AG10803 (cell line): ENCODE measurements at places on chromosomes 3 and 15.
A peak's percentile ranks its signal among the peaks of the same experiment; 100 is the strongest.

GRCh38 chr3:125019271-125019670 lies 36.5 kb downstream of the HEG1 start:
- DNase-seq = no peak

GRCh38 chr3:153855772-153856171 lies 265.4 kb upstream of the ARHGEF26 start:
- DNase-seq = no peak

GRCh38 chr15:65766422-65767263 lies 25.4 kb downstream of the DENND4A start:
- no peak for DNase-seq

DNA sequence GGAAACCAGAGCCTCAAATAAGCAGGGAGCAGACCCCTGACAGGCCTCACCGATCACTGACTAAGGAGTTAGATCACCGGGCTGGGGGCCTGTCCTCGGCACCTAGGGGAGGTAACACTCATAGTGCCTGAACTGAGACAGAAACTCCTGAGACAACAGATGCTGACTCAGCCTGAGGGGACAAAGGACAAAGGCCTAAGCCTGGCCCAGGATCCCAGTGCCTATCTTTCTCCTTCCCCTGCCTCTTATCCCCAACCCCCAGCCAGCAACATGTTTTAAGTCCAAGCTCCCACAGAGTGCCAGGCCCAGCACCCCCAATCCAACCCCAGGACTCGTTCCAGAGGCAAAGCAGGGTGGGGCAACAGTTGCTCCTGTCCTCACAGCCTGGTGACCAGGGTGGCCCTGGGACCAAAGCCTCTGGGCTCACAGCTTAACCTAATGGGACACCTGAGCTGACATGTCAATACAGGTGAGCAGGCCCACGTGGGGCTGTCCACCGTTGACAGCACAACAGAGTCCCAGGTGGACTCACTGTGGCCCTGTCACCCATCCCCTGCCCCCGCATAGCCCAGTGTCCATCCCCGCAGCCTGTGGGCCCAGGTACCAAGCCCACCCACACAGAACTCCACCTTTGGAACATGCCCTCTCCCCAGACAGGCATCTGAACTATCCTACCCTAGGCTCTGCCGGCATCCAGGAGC lies 37.4 kb downstream of the ADCY5 start:
- no peak for DNase-seq

- DNase-seq = no peak
Observed at GRCh38 chr15:60191821-60192220, 187.7 kb downstream of the FOXB1 start.

- DNase-seq = no peak
Observed at GRCh38 chr3:195035345-195036202, 235.4 kb downstream of the XXYLT1 start.

DNA sequence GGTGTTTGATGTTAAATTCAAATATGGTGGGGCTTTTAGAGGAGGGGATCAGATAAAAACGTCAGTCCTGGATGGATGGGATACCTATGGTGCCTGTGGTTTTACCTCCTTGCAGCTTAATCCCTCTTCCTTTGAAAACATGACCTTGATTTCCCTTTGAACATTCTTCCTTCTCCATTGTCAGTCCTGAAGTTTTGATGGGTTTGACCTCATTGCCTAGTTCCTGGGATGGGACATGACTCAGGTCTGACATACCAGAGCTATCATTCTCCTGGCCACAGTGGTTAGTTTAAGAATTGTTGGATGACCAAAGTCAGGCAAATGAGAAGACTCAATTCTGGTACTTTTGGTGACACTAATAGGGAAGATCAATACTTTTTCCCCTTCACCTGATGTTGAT lies 87.2 kb downstream of the PRICKLE2 start:
- peak; percentile 17 for DNase-seq

GRCh38 chr3:122560680-122561079 lies 3.4 kb downstream of the PARP9 start:
- peak; percentile 60 for DNase-seq

DNA sequence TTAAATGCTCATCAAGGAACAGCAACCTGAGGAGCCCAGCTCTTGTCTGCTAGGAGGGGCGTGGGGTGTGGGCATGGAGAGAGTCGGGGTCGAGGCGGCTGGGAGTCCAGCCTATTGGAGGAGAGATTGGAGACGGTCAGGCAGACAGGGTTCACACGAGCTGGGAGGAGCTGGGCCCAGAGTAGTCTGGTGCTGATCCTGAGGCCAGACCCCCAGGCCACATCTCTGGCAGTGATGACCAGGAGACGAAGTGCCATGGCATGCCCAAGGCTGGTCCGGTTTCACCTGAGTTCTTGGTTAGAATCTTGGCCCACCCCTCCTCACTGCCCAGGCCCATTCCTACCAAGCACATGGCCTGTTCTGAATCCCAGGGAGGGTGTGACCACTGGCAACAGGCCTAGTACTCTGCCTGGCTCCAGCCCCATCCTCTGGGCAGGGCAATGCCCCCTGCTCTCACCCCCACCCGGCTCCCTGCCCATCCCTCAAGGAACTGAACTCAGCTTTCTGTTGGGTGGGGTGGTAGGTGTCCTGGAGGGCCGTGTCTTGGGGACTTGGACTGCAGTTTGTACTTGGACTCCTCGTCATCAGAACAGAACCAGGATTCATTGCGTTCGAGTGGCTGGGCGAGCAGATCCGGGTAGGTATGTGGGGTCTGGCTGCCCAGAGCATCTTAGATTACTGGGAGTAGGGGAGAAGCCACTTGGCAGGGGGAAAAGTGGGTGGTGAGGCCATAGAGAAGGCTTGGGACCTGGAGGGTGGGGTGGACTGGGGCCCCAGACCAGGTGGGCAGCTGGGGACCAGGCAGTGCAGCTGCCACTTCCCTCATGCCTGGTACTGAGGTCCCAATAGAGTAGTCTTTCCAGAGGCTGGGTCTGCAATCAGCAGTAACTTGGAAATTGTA lies 20.8 kb downstream of the SLC28A1 start:
- DNase-seq = no peak

- DNase-seq = no peak
Observed at GRCh38 chr3:114615523-114616085, 321.8 kb downstream of the TIGIT start.

GRCh38 chr3:65978116-65978515 lies 60.6 kb downstream of the MAGI1 start:
- DNase-seq = no peak

- no peak for DNase-seq
Observed at GRCh38 chr3:103210583-103210982, 775.8 kb downstream of the ZPLD1 start.
